ENCODE measurements at places on chromosomes 6 and 20.

GRCh38 chr6:142692942-142693341, 252.0 kb downstream of the HIVEP2 start:
- peak; percentile 82 for DNase-seq

- no peak for DNase-seq
Observed at GRCh38 chr6:139240161-139241010, 51.4 kb downstream of the TXLNB start.

DNA sequence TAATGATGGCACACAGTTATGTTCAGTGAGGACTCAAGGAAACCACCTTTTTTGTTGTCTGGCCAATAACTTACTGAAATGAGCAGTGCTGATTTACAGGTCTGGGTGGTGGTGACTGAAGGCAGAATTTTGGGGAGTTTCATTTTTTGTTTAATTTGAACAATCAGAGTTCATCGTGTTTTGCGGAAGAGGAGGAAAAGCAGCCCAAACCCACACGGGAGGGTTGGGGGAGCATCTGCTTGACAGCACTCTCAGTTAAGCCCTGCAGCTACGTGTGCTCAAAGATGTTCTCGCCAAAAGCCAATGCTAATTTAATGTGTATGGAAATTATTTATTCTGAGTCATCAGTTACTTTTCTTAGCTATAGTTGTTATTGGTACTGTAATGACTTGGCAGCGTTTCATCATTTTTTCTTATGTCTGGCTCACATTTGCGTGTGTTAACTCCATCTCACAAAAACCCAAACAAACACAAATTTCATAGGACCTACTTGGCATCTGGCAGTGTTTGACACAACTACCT, 89.2 kb downstream of the UST start:
- no peak for DNase-seq

DNA sequence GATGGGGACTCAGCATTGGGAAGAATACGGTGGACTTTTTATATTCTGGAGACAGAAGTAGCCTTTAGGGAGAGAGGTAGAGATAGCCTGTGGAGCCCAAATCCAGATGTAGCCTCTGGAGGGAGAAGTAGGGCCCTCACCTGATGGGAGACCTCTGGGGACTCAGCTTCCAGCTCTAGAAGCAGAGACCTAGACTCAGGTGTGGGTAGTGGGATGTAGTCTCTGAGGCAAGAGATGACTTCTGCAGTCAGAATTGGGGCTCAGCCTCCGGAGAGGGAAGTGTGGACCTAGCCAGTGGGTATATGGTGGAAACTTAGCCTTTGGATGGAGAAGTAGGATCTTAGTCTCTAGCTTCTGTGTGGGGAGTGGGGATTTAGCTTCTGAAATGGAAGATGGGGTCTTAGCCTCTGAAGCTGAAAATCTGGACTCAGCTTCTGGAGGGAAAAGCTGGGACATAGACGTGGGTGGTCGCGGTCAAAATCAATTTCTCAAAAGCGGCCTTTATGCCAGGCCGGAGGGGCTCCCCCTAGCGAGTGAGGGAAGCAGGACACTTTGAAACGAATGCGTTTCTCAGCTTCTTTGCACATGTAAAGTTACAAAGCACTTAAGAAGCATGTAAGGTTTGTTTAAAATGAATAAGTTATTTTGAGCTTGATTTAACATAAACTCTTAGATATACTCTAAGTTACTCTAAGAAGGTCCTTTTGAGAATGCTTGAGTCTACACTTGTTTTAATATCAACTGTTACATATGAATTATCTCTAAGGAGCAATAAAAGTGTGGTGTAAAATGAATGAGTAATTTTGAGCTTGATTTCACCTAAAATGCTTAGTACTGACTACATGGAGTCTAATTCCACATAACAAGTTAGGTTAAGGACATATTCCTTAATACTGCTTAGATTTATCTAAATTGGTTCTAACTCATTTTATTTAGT, 12.9 kb upstream of the ZNF343 start:
- peak; percentile 78 for DNase-seq

DNA sequence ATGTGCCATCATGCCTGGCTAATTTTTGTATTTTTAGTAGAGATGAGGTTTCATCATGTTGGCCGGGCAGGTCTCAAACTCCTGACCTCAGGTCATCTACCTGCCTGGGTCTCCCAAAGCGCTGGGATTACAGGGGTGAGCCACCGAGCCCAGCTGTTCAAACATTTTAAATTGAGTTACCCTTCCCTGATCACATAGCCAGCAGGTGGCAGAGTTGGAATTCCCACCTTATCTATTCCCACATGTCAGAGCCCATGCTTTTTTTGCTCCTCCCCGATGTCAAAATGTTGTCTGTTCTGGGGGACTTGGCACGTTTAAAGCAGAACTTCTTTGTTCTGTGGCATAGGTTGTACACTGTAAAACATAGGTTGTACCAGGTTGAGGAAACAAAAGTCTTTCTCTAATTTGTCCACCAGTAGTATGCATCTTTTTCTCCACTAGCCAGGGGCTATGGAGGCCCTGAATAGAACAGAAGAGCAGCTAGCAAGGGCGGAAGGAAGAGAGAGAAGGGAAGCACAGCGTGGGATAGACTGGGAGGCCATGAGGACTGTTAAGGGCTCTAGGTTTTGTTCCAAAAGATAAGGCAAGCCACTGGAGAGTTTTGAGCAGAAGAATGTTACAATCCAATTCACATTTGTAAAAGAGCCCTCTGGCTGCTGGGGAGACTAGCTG, 7.3 kb upstream of the LBP start:
- no peak for DNase-seq

DNA sequence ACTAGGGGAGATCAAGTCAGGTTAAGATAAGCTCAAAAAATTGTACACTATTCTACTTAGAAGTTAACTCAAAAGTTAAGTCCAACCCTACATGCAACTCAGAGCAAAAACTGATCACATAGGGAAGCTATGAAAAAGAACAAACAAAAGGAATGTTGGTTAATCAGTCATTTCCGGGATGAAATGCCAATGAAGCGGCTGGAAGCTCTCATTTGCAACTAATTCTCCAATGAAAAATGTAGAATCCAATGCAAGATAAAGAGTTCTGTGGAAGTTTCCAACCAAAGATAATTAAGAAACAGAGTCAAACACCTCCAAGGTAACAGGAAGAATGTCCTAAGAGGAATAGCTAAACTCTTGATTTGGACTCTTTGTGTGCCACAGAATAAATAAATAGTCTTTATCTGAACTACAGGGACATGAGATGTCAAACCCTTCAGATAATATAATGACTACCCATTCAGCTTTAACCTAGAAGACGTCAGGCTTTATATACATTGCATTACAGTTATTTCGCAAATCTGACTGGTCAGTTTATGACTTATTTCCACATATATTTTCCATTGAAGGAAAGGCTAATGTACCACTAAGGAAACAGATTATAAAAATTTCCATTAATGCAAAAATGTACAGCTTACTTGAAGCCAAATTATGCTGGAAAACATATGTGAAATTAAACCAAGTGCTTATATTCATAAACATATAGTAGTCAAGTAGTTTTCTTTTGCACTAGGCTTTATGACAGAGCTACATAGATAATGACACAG, 48.0 kb upstream of the DST start:
- no peak for DNase-seq

GRCh38 chr6:12047304-12047703, 35.2 kb downstream of the HIVEP1 start:
- DNase-seq: no peak

GRCh38 chr6:39218868-39219567, 10.3 kb downstream of the KCNK5 start:
- DNase-seq: no peak
